Natural killer cell treated with Interleukin-12 subunit alpha and Interleukin-12 subunit beta and Interleukin-15 and Interleukin-18, amount 100 ng/mL, for 72 hours (primary cell): ENCODE measurements at places on chromosomes 5 and 9. TPM values are rescaled to one million over a fixed set of nuclear protein-coding genes. Genes with fewer than 3 reads are reported as not detected.

GRCh38 chr5:53766673-53767072, 206.2 kb downstream of the NDUFS4 start:
- no peak overlapping the region for H3K4me3 ChIP-seq
- H3K27me3 ChIP-seq, result peaks cover 16% of the 10 kb centered on the region
- no peak overlapping the region for H3K27ac ChIP-seq
- H3K36me3 ChIP-seq, result no peaks in the 10 kb centered on the region

SLC6A19 gene
- not detected for total RNA-seq

DNA sequence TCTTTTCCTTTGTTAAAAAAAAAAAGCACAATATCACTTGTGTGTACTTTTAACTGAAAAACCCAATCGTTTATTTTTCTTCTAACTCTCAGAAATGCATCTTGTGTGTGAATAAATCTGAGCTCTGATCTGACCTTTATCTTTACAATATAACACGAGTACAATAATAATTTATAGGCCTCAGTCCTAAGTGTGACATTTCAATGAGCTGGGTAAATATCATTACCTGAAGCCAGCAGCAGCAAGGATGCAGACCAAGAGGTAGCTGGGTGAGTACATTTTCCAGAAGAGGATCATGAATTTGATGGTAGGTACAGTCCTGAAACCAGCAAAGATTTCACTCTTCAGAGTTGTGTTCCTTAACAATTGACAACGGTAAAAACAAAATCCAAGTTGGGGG, 264.0 kb upstream of the KIF2A start:
- DNase-seq, result no peak
- no peaks in the 10 kb centered on the region for H3K27me3 ChIP-seq
- no peak overlapping the region for H3K4me3 ChIP-seq
- no peaks in the 10 kb centered on the region for H3K36me3 ChIP-seq

LCN15 gene
- not detected for total RNA-seq

GRCh38 chr9:100350188-100350587, 2.6 kb downstream of the TEX10 start:
- peaks cover 27% of the 10 kb centered on the region for H3K4me1 ChIP-seq
- peak overlapping the region; percentile 19 for H3K4me3 ChIP-seq
- H3K36me3 ChIP-seq, result peaks cover 17% of the 10 kb centered on the region
- no peak overlapping the region for H3K27ac ChIP-seq

LECT2 gene
- total RNA-seq, result not detected

- H3K4me1 ChIP-seq, result no peaks in the 10 kb centered on the region
- H3K27ac ChIP-seq, result no peak overlapping the region
- DNase-seq, result no peak
- no peak overlapping the region for H3K4me3 ChIP-seq
Observed at GRCh38 chr5:88948746-88949600, 66.0 kb upstream of the MEF2C start.

GRCh38 chr5:87853541-87853940, 415.1 kb downstream of the TMEM161B start:
- H3K4me3 ChIP-seq, result no peak overlapping the region
- H3K4me1 ChIP-seq, result no peaks in the 10 kb centered on the region
- H3K36me3 ChIP-seq, result no peaks in the 10 kb centered on the region
- no peak for DNase-seq

GDA gene
- not detected for total RNA-seq

SH3GL2 gene
- total RNA-seq, result not detected

DNA sequence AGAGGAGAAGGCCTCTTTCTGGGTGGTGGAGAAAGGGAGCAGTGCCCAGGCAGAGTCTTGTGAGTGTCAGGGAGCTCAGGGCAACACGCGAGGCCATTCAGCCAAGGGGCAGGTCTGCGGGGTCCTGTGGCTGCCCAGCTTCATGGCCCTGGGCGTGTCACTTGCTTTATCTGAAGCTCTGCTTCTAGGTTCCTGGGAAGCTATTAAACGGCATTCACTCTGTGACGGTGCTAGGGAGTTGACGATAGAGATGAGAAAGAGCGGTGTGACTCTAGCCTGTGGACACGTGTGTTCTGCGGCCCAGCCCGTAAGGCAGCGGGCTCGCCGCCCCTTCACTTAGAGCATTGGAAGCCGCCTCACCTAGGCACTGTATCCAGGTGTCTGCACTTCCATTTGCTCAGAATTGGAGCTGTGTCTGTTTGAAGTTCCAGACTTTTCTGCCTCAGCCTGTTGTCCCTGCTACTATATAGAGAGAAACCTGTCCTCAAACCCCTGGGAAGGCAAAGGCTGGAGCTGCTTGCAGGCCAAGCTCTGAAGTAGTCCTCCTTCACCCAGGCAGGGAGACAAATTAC, 88.3 kb downstream of the PHF2 start:
- no peak overlapping the region for H3K27ac ChIP-seq
- no peak overlapping the region for H3K4me3 ChIP-seq
- no peak for DNase-seq
- no peaks in the 10 kb centered on the region for H3K36me3 ChIP-seq

PGM5 gene
- not detected for total RNA-seq

- DNase-seq, result no peak
- no peaks in the 10 kb centered on the region for H3K4me1 ChIP-seq
- H3K27me3 ChIP-seq, result peaks cover 20% of the 10 kb centered on the region
- H3K27ac ChIP-seq, result no peak overlapping the region
Observed at GRCh38 chr5:79955941-79956670, 35.0 kb downstream of the MTX3 start.

GRCh38 chr9:28317745-28318144, 744.5 kb upstream of the C9orf72 start:
- no peak for DNase-seq
- no peaks in the 10 kb centered on the region for H3K4me1 ChIP-seq
- no peaks in the 10 kb centered on the region for H3K36me3 ChIP-seq

DNA sequence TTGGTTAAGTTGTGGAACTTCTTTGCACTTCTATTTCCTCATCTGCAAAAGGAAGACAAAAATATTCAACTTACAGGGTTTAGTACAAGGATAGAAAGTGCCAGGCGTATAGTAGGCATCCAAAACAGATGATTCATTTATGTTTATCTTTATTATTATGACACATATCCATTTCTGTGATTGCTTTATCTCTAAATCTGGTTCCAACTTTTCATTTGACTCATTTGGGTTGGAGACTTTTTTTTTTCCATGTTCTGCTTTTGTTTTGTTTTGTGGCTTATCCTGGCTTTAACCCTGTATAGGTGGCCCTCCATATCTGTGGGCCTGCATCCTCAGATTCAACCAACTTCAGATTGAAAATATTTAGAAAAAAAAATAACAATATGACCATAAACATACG, 186.7 kb upstream of the SLC24A2 start:
- peaks cover 7% of the 10 kb centered on the region for H3K4me1 ChIP-seq
- no peak overlapping the region for H3K4me3 ChIP-seq
- peaks cover 14% of the 10 kb centered on the region for H3K27me3 ChIP-seq

DNA sequence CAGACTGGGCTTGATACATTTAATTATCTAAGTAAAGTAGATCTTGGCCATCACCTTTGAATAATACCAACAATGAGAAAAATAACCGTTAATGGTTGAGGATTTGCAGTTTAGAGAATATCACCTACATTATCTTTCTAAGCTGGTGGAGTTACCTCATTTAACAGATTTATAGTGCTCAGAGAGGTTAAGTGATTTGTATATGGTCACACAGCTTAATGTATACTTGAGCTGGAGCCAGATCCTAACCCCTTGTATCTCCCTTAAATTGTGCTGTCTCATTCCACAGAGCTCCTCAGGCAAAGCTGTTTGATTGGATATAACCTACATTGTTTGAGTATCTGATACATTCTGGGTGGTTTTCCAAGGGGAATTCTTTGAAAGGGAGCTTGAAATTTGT, 57.8 kb downstream of the INSYN2B start:
- DNase-seq, result no peak
- H3K4me3 ChIP-seq, result no peak overlapping the region
- peaks cover 37% of the 10 kb centered on the region for H3K4me1 ChIP-seq
- no peak overlapping the region for H3K27ac ChIP-seq

DNA sequence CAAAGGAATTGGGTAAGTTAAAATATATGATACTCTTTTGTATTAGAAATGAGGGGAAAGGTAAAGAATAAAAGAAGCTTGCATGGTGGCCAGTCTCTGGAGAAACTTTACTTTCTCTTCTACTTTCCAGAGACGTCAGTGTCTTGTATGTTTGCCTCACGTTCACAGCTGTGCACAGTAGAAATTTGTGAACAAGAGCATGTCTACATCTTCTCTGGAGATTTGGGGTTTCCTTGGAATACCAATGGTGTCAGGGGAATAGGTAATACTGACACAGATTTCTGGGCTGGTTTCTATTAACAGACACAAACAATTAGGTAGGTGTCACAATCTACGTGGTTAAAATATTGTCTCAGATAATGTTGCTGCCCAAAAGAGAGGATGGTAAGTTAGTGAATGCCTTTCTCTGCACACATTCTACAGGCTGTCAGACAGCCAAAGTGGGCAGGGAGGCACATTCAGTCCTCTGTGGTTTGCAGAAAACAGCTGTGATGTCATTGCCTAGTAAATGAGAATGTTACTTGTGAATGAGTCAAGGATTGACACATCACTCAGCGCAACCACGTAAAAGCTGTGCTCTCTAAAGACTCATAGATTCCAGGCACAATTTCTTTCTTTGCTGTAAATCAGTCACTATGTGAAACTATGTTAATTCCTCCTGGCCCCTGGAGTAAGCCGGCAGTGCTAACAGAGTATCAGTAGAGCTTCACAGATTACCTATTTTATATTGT, 397.1 kb downstream of the MAN2A1 start:
- peaks cover 2% of the 10 kb centered on the region for H3K27me3 ChIP-seq
- no peaks in the 10 kb centered on the region for H3K36me3 ChIP-seq
- no peaks in the 10 kb centered on the region for H3K4me1 ChIP-seq
- peak; percentile 62 for DNase-seq
- peak overlapping the region; percentile 83 for H3K27ac ChIP-seq
- H3K4me3 ChIP-seq, result peak overlapping the region; percentile 44

ST6GALNAC6 gene
- total RNA-seq, result 67.2 TPM

WWC1 gene
- not detected for total RNA-seq

DNA sequence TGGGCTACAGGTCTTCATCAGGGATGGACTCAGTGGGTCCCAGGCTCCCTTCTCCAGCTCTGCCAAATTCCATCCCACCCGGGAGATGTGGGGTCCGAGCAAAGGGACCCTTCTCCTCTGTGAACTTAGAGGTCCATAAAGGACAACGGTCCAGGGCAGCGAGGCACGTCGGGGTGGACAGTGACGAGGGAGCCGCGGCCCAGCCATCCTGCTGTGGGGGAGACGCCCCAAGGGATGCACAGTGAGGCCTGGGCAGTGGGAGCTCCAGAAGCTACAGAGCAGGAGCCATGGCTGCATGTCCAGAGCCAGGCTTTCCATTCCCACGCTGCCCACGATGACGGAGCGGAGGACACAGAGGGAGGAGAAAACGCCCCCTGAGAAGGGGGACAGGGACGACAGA, 107.5 kb upstream of the PPP1R26 start:
- H3K36me3 ChIP-seq, result no peaks in the 10 kb centered on the region
- H3K4me3 ChIP-seq, result no peak overlapping the region

DNA sequence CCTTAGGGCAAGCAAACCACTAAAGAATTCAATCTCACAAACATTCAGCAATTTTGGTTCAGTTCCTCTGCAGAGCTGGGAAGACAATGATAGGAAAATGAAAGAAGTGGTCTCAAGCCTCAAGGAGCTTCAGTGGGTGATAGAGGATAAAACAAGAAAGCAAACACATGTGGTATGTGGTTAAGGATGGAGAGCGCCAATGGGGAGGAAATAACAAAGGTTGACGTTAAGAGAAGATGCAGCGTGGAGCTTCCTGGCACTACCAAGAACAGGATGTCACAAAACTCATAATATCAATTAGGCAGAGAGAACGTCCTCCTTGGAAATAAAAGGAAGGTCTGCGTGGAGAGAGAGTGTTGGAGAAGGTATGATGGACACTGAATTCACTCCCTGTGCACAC, 411.4 kb upstream of the DAP start:
- no peaks in the 10 kb centered on the region for H3K36me3 ChIP-seq
- DNase-seq, result no peak
- H3K4me1 ChIP-seq, result peaks cover 5% of the 10 kb centered on the region
- H3K4me3 ChIP-seq, result no peak overlapping the region
- H3K27me3 ChIP-seq, result peaks cover 5% of the 10 kb centered on the region

PPP2R2B gene
- 12.6 TPM for total RNA-seq
